Large intestine (tissue), 12 donors: ENCODE measurements at places on chromosomes 12 and 14. TPM values are rescaled to one million over a fixed set of nuclear protein-coding genes. Genes with fewer than 3 reads are reported as not detected.

The ADSS1 gene
- polyA plus RNA-seq, result 6.3 TPM

The PPM1H gene
- polyA plus RNA-seq, result 20.0 TPM

The ADGRD1 gene
- polyA plus RNA-seq, result 84.8 TPM

The CCDC177 gene
- polyA plus RNA-seq, result 0.07 TPM

The DLST gene
- polyA plus RNA-seq, result 105 TPM

The C1S gene
- polyA plus RNA-seq, result 80.5 TPM

The STK38L gene
- 33.7 TPM for polyA plus RNA-seq

The ISM2 gene
- polyA plus RNA-seq, result 0.07 TPM

The ABCC9 gene
- polyA plus RNA-seq, result 7.4 TPM

The OR4K1 gene
- not detected for polyA plus RNA-seq

The RNASE4 gene
- 37.1 TPM for polyA plus RNA-seq

The TMTC1 gene
- 4.0 TPM for polyA plus RNA-seq
